Stimulated activated CD8-positive, alpha-beta memory T cell treated with anti-CD3 and anti-CD28 coated beads, Interleukin-15, amount 100 ng/mL, for 24 hours (primary cell): ENCODE measurements at places on chromosomes 2 and 18.

- DNase-seq: no peak
Measured at GRCh38 chr18:27712066-27712465, 464.9 kb downstream of the CDH2 start.

- no peak for DNase-seq
Measured at GRCh38 chr2:20178666-20179465, 46.1 kb downstream of the SDC1 start.

GRCh38 chr18:6382963-6383362 lies 31.7 kb downstream of the L3MBTL4 start:
- DNase-seq: no peak

DNA sequence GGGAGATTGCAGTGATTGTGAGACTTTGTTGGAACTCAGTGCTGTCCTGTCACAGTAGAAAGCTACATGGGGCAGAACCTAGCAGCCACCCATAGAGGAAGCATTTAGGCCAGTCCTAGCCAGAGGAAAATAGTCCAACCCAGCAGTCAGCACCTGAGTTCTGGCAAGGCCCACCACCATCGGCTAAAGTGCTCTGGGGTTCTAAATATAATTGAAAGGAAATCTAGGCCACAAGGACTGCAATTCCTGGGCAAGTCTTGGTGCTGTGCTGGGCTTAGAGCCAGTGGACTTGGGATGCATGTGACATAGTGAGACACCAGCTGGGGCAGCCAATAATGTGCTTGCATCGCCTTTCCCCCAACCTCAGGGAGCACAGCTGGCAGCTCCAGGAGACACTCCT lies 28.9 kb upstream of the ACTR2 start:
- DNase-seq: no peak

GRCh38 chr2:120470041-120470965 lies 124.4 kb downstream of the INHBB start:
- no peak for DNase-seq

DNA sequence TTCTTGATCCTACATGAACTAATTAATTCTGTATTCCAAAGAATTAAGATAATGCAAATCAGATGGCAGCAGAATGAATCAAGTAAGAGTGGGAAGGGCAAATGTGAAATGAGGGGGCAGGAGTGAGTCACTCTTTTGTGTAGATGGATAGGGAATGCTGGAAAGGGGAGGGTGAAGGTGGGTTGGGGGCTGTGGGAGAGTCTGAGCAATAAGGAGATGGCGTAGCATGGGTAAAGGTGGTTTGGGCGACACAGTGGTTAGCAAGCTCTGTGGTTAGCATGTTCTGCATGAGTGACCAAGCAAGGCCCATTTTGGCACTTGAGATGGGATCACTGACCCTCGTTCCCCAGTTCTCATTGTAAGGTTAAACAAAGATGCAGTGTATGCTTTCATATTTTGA lies 20.4 kb downstream of the GPD2 start:
- no peak for DNase-seq

DNA sequence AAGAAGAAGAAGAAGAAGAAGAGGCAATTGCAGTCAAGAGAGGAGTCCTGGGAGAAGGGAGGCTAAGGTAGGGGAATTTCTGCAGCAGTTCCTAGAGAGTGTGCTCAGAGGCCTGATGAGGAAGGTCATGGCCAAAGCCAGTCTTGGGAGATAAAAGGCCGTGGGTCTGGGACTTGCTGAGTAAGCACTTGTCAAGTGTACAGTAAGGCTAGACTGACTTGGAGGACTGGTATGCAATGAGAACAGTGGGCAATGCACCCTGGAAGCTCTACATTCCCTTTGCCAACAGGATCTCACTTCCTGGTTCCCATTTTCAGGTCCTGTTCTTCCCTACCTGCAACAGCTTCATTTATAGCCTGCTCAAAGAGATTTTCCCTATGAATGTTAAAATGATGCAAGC lies 28.6 kb upstream of the CYP26B1 start:
- no peak for DNase-seq

- no peak for DNase-seq
Measured at GRCh38 chr2:212931271-212931670, 220.1 kb downstream of the IKZF2 start.

DNA sequence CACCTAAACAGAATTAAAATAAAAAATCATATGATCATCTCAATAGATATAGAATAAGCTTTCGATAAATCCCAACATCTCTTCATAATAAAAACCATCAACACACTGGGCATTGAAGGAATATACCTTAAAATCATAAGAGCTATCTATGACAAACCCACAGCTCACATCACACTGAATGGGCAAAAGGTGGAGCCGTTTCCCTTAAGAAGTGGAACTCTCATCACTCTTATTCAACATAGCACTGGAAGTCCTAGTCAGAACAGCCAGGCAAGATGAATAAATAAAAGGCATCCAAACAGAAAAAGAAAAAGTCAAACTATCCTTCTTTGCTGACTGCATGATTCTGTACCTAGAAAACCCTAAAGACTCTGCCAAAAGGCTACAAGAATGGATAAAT lies 510.3 kb downstream of the ZNF804A start:
- no peak for DNase-seq

DNA sequence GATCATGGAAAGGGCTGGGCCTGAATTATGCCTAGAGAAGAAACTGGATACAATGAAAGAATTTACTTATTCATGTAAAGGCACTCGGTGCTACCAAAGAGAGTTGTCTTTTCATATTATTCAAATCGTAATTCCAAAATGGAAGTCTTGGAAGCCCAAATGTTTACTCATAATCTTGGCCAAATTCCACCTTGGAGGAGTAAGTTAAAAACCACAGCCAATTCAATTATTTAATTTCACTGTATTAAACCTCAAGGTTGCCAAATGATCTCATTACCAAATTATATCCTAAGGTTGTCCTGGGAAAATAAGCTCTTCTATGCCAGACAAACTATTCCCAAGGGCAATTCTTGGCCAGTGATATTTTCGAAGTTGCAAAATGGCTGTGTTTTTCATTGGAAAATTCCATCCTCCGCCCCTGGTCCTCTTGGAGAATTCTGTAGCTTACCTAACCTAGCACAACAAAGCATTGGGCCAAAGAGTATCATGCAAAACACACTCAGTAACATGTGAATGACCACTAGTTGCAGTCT lies 11.1 kb upstream of the VPS4B start:
- no peak for DNase-seq

- DNase-seq: no peak
Measured at GRCh38 chr18:48033790-48034650, 103.6 kb upstream of the SMAD2 start.

- DNase-seq: no peak
Measured at GRCh38 chr18:59612381-59612780, 84.8 kb downstream of the CCBE1 start.

DNA sequence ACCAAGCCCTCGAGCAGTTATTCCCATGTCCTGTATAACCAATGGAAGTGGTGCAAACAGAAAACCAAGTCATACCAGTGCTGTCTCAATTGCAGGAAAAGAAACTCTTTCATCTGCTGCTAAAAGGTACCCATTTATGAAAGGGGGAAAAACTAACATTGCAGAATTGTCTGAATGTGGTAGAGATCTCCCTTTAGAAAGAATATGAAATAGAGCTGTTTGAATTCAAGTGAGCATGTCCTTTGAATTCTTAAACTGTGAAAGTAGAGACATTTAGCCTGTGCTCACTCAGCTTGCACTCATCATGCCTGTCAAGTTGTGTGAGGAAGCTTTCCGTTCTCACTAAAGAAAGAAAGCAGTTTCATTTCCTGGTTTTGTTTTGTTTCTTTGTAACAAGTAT lies 87.4 kb downstream of the EML4 start:
- DNase-seq: no peak
